Sciatic nerve (tissue), 2 donors: ENCODE measurements at places on chromosomes 16 and 17. TPM values are rescaled to one million over a fixed set of nuclear protein-coding genes. Genes with fewer than 3 reads are reported as not detected.

The CD300H gene
- not detected for total RNA-seq

The HS3ST2 gene
- 2.6 TPM for total RNA-seq

The MGAT5B gene
- total RNA-seq: 1.4 TPM

The LPO gene
- total RNA-seq: not detected

DNA sequence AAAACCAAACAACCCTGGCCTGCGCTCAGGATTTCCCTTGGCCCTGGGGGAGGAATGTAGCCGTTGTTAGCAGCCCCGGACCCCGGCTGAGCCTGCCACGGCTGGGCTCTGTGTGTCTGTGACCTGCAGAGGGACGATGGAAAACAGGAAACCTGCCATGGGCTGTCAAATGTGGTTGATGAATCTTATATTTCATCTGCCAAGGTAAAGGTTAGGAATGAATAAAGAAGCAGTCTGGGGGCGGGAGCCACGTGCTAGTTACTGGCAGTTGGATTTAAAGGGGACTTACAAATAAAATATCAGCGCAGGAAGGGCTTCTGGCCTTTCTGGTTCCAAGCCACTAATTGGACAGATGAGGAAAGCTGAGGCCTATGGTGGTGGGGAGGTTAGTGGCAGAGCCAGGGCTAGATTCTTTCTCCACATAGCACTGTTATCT lies at the start of gene KRT23:
TSS of gene KRT23 (minus strand) at position 263 of the 436 bp plus-strand sequence. CDS start 1,043 bp downstream, outside the sequence.
- DNase-seq: no peak

DNA sequence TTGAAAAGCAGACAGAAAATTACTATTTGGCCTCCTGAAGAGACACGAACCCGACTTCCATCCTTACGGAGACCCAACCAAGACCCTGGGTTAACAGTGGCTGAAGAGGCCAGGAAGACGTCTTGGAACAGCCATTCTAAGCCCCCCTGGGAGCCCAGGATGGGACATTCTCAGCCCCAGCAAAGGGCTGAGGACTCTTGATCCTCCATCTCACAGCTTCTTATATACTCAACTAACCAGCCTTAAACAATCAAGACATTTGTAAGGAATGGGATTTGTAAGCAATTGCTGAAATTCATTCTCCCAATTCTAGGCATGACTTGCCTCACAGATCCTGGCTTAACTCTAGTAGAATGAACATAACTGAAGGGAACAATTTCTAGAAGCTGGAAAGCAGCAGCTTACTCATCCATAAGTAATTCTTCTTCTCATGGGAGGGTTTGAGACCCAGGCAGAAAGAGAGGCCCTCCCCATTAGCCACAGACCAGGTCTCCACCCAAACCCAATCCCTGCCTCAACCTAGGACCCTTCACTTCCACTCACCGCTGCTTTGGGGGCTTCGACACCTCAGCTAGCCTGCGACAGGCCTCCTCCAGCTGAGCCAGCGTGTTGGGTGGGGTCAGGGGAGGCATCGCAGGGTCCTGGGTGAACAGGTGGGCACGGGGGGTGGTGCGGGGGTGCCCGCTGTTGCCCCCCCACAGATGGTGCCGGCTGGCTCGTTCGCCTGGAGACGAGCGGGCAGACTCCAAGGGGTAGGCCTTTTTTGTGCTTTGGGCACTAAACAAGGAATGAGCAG lies 25.5 kb downstream of the AXIN2 start:
- no peak for DNase-seq

- no peak for DNase-seq
These were observed 434.6 kb upstream of the MAF start for GRCh38 chr16:80034948-80035663.

DNA sequence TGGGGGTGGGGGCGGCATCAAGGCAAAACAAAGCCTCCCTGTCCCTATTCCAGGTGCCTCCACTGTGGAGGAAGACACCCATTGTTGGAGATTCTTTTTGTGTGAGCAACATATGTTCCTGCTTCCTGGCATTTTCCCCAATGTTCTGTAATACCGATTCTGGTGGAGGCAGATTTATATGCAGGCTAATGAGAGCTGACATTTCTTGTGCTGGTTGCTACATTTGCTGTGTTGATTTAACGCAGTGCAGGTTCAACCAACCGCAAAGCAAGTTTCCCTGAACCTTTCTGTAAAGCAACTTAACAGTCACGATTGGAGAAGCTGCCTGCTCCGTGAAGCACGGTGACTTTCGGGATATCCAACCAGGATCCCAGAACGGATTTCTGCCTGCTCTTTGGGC lies 260.5 kb downstream of the CBLN1 start:
- no peak for DNase-seq

DNA sequence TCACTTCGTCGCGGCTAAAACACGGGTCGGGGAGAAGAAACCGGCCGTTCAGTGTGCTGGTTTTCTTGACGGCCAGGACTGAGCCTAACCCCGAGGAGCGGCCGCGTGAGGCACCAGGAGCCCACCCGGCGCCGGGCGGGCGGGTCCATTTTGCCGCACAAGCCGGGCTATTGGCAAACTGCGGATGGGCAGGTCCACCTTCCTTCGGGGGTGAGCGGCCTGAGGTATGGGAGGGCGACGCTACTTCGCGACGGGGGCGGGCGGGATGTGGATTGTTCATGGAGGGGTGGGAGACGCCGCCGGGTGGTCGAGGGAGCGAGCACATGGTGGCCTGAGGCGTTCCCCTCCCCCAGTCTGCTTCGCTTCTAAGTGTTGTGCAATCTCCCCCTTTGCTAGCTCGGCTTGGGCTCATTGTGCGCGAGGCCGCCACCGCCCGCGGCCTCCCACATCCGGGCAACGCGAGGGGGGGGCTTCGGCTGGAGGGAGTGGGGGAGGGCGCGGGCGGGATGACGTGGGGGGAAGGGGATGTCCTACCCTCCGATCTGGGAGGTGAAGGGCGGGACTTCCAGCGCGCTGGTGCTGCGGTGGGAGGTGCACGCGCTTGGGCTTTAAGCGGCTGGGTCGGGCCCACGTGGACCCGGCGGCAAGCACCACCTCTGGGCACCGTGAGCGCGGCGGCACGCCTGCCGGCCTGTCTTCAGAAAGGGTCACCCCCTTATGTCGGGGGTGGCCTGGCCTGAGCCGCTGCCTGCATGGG lies 5.9 kb upstream of the CD68 start:
- DNase-seq: peak; percentile 94

DNA sequence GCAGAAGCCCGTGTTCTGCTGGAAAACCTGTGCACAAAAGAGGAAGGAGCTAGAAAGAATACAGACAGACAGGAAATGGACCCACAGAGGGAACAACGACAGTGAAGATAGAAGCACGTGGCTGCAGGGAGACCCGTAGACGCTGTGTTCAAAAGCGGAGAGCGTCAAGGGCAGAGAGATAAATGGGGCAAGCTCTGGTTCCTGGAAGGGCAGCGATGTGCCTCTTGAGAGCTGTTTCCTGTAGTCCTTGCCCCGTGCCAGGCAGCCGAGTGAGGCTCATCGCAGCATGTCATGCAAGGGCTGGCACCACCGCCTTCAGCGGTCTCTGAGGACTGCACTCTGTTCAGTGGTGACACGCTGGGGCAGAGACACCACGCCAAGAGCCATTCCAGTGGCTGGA lies 43.6 kb upstream of the CACNG5 start:
- no peak for DNase-seq

GRCh38 chr17:31296142-31296541 lies 897 bp downstream of the OMG start:
- no peak for DNase-seq

DNA sequence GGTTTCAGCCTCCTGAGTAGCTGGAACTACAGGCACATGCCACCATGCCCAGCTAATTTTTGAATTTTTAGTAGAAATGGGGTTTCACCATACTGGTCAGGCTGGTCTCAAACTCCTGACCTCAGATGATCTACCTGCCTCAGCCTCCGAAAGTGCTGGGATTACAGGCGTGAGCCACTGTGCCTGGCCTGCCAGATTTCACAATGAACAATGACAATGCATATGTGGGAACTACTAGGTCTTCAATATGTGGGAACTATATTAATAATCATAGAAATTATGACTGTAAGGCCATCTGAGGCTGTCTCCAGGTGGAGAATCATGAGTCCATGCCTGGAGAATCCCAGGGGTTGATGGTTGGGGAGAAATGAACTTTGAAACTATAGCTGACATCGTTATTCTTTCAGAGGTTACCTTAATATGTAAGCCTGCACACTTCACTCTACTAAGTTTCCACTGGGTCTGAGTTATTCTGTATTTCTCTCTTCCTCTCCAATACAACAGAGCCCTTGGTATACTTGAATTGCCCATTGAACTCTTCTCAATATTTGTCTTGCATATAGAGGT lies 7.2 kb upstream of the DRC7 start:
- DNase-seq: no peak

DNA sequence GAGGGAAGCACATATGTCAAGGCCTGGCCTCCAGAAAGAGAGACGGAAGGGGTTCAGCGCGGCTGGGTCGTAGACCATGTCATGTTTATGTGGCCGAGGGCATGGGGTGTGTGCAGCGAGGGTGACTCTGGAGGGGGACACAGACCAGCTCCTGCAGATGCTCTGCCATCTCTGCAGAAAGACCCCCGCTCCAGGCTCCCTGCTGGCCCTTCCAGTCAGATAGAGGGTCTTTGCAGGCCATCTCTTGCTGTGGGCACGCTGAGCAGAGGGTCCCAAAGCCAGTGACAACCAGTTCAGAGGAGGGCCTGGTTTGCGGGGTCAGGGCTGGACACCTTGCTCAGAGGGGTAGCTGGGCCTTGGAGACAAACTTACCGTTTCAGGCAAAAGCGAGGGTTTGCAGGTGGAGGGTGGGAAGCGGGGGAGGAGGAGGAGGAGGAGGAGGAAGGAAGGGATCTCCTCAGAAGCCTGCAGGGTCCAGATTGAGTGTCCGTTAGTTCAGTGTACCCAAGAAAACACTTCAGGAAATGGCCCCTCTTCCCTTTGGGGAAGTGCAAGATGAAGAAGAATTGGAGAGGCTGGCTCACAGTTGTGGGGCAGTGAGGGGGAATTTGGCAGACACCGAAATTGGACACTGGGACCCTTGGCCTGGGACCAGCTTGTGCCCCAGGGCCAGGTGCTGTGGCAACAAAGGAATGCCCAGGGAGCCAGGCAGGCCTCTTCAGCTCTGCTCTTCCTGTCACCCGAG lies 102.8 kb downstream of the CMIP start:
- DNase-seq: no peak

DNA sequence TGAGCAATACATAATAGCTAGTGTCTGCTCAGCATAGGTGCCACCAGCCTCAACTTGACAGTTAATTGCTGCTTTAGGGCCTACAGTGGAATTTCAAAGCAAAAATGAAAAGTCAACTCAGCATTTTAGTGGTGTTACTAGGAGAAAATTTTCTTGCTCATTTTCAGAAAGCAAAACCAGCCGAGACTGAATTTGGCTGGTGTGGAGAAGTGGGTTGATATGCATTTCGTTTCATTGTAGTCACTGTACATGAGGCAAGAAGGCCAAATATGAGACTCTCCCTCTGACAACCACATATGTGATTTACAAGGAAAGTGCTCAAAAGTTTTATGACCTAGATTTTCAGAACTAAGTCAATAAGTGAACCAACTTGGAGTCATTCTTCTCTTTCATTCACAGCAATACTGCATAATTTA lies 54.0 kb downstream of the DUSP14 start:
- DNase-seq: no peak

DNA sequence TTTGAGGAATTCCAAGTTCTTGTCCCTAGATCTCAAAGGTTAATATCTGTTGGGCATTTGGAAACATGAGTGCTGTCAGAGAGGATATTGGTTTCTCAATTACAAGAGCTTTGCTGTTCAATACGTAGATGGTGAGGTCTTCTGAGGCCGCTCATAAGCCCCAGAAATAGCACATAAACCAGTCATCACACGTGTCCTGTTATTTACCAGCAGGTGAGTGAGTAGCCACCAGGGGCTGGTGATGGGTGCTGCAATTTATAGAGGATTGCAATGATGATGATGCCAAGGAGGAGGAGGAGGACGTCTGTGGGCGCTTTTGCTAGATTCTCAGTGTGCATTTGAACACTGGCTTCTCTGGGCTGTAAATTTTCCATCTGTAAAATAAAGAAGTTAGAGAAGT lies 89.0 kb downstream of the SALL1 start:
- DNase-seq: no peak
